Psoas muscle (tissue), 8 donors: ENCODE measurements at places on chromosomes 6 and 20.
A peak's percentile ranks its signal among the peaks of the same experiment; 100 is the strongest.

GRCh38 chr6:30352550-30352949, 7.6 kb downstream of the RPP21 start:
- DNase-seq: no peak

DNA sequence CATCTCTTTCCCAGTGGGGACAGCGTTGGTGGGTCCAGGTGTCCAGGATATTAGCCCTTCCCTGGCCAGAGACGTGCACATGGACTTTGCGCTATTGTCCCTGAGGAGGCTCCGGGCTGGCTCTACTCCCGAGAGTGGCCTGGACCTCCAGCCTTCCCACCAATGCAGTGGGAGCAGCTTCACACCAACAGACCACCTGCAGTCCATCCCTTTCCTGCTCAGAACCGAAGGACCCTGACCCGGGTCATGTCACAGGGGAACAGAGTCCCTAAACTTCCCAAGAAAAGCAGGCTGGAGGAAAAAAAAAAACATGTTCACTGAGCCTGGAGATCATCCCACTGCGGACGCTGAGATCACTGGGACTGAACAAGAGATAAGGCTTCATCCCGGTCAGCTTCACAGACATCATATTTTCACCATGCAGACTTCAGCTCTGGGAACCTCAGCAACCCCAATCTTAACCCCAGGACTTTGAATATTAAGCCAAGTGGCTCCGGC, 18.3 kb downstream of the ZMYND8 start:
- peak; percentile 14 for DNase-seq

DNA sequence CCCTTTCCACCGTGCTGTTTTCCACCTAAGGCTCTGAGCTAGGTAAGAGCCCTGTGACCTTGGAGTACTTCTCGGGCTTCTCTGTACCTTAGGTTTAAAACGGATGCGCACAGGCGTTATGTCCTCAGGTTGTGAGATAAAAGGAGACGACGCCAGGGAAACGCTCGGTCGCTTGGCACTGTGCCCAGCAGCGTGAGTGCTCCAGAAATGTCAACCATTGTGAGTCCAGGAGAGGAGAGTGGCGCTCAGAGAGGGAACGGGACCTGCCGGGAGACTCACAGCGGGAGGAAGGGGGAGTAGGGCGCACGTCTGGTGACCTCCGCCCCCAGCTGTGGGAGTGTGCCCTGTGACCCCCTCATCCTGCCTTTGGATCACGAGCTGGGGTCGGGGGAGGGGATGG, 33.8 kb upstream of the SCRT2 start:
- peak; percentile 34 for DNase-seq

DNA sequence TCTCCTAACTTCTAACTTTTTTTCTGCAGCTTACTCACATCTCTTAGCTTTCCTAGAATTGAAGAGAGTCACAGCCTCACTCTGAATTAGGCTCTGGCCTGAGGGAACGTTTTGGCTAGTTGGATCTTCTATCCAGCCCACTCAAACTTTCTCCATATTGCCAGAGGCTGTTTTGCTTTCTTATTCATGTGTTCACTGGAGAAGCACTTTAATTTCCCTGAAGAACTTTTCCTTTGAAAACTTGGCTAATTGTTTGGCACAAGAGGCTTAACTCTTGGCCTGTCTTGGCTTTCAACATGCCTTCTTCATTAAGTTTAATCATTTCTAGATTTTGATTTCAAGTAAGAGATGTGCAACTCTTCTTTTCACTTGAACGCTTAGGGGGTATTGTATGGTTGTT, 138.2 kb upstream of the PLCB4 start:
- DNase-seq: no peak

DNA sequence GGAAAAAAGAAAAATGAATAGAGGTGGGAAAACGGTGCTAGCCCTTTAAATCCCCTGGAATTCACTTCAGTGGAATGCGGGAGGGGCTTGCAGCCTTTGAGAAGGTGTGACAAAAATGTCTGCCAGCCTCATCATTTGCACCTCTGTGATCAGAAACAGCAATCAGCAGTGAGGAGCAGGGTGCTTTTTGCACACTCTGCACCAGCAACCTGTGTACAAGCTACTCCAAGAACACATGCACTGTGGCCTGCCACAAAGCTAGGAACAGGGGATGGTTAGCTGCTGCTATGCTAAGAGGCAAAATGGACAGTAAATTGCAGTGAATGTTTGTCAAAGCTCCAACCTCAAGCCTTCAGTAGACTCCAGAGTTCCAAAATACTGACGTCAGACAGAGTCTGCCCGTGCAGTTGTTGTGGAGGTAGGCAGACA, 29.7 kb downstream of the GINS1 start:
- DNase-seq: no peak

GRCh38 chr6:157531169-157531985, 150.4 kb downstream of the ZDHHC14 start:
- peak; percentile 91 for DNase-seq

DNA sequence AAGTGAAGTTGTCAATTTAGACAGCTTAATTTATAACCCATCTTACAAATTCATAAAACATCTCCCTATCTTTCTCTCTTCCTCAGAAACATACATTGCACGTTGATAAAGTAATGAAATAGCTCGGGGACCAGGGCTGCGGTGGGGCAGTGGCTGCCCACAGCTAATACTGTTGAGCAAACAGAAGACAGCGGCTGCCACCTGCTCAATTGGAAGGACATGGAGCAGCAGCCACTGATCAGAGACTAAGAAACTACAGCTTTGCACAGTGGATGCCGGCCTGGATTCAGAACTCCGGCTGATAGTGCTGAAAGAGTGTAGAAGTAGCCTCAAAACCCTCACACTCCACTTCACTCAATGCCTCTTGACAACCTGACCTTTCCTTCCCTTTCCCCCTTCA, 157.9 kb upstream of the PDE10A start:
- no peak for DNase-seq

- DNase-seq: no peak
These were observed 1086.2 kb downstream of the KIF16B start for GRCh38 chr20:15487030-15487429.

- DNase-seq: no peak
These were observed 46.3 kb upstream of the BTN3A2 start for GRCh38 chr6:26318459-26319404.

DNA sequence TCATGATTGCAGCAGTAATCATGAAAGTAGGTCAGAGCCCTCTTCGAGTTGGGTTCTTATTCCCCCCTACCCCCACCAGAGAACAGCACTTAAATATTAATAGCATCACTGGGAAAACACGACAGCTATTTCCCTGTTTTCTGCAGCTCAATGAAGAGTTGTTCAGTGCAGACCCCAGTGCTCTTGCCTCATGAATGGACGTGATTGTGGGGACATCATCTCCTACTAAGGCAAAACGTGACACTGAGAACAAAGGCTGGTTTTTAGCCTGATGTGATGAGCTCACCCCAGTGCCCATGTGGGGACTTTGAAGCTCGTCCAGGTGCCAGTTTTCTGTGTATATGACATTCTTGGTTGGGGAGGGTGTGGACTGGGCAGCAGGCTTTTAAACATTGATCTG, 105.9 kb downstream of the SLC35F1 start:
- DNase-seq: no peak

- no peak for DNase-seq
These were observed 40.0 kb upstream of the KCNK16 start for GRCh38 chr6:39362487-39362865.

GRCh38 chr6:37489697-37490336, 9.9 kb downstream of the CCDC167 start:
- DNase-seq: no peak

- DNase-seq: peak; percentile 62
These were observed 34.9 kb upstream of the THBS2 start for GRCh38 chr6:169288591-169288990.

DNA sequence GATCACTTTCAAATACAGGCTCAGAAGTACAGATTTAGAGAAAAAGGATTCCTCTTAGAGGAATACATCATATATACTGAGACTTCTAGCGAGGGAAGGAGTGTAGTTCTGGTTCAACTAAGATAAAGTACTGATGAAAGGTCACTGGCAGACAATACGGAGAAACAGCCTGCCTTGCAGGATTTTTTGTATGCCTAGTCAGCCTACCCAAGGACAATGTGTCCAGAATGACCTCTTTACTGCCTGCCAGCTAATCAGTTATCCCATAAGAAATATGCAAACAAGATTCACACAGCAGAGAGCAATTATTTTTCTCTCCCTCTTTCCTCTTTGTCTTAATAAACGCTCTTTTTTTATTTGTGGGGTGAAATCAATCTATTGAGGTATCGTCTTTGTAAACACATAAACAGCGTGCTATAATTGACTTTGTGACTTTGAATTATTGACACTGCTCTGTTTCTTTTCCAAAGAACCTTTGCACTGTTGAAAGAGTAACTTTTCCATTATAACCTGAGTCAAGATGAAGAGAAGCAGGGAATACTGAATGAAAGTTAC, 1.4 kb upstream of the TSPYL4 start:
- no peak for DNase-seq

DNA sequence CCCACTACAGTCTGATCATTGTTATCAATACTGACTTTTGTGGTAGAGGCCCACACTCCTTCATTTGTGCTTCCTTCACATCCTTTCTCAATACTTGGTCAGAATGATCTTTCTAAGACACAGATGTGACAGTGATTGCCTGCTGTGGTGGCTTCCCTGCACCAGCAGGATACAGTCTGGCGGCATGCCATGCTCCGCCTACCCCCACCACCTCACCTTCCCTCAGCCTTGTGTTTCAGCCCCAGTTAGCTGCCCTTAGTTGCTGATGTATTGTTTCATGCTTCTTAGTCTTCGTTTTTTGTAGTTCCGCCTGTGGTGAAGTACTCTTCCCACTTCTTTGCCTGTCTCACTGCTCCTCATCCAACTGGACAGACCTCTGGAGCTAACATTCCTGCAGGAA, 10.9 kb downstream of the LRRC1 start:
- DNase-seq: no peak

DNA sequence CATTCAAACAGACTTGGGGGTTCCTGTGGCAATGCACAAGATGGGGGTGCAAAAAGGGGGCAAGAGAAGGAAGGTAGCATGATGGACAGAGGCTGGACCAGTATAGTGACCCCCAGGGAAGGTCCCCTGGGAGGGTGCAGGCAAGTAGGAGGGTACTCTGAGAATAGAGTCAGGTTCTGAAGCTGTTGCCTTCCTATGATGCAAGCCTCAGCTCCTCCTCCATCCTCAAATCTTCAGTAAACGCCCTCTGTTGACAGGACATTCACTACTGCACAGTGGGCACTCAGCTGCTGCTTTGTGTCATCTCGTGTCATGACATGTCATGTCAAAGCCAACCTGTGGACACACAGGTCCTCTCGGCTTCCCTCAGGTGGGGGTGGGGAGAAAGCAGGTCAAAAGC, 5.8 kb upstream of the SDCBP2 start:
- DNase-seq: no peak

- no peak for DNase-seq
These were observed 48.7 kb upstream of the GATA5 start for GRCh38 chr20:62524505-62524911.

DNA sequence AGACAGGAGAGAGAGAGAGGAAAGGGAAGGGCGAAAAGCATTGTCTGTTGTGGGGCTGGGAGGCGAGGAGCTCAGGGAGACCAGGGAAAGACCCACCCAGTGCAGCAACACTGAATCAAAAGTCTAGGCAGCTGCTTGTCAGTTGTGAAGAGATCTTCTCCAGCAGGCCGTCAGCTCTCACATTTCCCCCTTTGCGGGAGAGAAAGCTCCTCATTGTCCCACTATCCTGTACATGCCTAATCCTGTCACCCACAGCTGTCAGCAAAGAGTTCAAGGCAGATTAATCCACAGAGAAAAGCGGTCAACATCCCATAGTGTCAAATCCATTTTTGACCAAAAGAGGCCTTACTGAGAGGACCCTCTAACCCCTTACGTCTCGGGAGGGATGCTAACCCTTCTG, 27.3 kb downstream of the RNF182 start:
- DNase-seq: no peak

DNA sequence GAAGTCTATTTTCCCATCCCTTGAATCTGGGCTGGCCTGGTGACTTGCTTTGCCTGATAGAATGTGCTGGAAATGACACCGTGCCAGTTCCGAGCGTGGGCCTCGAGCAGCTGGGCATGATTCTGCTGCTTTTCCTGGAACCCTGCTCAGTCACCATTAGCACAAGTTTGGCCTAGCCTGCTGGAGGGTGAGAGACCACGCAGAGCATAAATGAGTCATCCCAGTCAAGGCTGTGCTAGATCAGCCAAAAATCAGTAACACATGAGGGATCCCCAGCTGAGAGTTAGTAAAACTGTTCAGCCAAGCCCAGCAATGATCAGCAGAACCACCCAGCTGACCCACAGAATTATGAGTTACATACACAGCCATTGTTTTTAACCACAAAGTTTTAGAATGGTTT, 74.8 kb upstream of the TOP1 start:
- no peak for DNase-seq

DNA sequence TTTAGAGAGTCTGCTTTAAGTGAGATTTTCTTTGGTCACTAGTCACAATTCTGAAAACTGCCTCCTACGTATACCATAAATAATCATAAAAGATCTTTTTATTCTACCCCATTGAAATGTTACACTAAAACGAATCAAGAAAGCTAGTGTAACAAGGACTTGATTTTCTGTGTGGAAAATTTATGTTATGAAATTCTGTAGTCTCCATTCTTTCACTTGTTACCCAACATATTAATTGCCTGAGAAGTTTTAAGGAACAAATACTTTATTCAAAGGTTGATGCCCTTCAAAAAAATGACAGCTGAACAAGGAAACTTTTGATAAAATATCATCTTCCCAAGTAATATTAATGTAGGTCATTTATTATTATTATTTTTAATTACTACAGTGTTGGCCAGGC, 13.3 kb upstream of the HBS1L start:
- no peak for DNase-seq

DNA sequence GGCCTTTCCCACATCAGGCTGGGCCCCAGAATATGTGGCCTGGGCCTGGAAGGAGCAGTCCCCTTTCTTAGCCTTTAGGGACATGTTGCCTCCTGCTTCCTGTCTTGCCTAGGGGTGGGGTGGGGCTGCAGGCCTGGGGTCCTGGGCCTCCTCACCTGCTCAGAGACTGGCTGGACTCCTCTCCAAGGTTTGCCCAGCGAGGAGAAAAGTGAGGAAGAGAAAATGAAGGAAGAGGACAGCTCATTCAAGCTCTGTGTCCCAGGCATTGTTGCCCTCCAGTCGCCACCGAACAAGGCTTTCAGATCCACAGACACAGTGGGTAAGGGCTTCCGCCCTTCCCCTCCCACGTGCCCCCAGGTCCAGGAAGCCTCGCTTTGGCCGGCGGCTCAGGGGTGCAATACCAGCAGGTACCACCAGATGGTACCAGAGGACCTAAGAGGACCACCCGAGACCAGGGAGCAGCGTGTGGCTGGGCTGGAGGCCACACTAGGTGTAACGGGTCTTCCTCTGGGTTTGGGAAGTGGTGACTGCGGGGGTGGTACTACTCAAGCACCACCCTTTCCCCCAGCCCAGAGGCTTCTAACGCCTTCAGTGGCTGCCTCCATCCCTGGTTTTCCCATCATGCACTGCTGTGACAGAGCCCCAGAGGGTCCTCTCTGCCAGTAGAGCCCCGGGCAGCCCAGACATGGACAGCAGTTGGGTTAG, 5.5 kb upstream of the BAK1 start:
- DNase-seq: peak; percentile 89

GRCh38 chr6:128025478-128025877, 124.6 kb upstream of the THEMIS start:
- DNase-seq: no peak
